AG09319 (cell line): ENCODE measurements at places on chromosomes 12 and 14.

DNA sequence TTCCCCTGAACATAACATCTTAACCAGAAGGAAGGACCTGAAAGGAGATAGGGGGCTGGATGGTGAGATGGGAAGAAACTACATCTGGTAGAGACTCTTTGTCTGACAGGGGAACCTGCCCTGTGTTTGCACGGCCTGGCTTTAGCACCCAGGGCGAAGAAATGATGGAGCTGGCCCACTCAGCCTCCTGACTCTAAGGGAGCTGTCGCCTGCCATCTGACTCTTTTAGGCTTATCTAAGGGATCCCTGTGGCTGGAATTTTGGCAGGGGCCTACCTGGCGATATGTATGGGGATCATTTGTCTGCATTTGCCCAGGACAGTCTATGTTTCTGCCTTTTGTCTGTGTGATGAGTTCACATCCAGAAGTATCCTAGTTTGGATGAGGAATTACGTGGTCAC lies 15.6 kb upstream of the CACNA2D4 start:
- DNase-seq, result no peak

DNA sequence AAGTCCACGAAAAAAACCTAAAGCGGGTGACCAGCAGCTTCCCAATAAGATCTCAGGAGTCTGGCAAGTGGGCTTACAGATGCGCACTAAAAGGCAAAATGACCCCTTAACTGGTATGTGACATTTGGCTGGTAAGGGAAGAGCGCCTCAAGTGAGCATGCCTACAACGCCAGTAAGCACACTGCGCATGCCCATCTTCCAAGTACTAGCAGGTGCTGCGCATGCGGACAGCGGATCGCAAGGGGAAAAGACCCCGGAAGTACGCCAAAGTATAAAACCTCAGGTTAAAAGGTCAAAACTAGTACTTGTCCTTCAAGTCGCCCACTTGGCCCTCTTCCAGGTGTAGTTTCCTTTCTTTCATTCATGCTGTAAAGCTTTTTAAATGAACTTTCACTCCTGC lies 518.5 kb upstream of the MDGA2 start:
- DNase-seq, result no peak

DNA sequence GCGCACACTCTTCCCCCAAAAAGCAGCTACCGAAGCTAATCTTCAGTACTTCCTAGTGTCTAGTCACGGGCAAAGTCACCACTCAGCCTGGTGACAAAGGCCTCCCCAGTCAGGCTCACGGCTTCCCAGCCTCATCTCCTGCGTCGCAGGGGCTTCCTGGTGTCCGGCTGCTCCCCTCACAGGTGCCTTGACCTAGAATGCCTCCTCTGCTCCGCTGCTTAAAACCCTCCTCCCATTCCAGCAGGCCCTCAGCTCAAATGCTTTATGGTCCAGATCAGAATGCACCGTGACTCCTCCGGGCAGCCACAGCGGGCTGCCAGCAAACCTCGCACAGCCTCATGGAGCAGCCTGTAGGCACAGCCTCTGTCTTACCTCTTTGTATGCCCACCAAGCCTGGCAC lies 53.1 kb downstream of the PRIMA1 start:
- DNase-seq, result no peak

- DNase-seq, result no peak
Measured at GRCh38 chr12:115957686-115958290, 319.7 kb downstream of the MED13L start.

DNA sequence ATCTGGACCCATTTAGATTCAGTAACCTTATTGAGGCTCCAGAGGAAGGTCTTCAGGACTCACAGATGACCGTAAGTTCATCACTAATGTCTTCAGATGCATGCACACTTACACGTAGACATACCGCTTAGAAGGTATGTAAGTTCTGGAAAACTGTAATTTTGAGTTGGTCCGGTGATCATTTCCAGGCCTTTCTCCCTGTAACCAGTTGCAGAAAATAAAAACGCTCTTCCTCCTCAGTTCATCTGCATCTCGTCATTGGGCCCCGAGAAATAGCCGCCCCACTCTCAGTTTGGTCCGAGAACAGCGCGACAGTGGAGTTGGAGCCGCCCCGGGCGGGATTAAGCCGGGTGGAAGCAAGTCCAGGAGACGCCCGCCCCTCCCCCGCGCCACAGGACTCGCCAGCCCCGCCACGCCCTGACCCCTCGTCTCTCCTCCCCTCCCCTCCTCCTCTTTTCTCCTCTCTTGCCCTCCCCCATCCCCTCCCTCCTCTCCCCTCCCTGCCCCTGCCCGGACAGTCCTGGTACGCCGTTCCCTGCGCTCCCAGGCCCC lies 83.7 kb downstream of the TNFAIP2 start:
- DNase-seq, result peak; percentile 83

DNA sequence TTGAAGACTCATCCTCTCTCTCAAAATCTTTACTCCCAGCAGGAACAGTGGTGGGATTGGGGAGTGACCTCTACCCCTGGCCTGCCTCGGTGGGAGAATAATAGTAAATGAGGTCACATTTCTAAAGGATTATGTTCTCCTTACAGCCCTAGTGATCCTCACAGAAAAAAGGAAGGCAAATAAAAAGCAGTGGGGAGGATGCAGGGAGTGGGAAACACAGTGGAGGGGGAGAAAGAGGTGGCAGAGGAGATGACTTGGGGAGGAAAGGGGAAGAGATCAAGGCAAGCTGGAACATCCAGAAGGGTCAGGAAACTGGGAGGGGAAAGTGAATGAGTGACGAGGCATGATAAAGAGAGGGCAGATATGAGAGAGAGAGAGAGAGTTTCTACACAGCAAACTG lies 8.3 kb upstream of the SYNDIG1L start:
- DNase-seq, result no peak

- no peak for DNase-seq
Measured at GRCh38 chr14:50667684-50667995, 466 bp downstream of the SAV1 start.

DNA sequence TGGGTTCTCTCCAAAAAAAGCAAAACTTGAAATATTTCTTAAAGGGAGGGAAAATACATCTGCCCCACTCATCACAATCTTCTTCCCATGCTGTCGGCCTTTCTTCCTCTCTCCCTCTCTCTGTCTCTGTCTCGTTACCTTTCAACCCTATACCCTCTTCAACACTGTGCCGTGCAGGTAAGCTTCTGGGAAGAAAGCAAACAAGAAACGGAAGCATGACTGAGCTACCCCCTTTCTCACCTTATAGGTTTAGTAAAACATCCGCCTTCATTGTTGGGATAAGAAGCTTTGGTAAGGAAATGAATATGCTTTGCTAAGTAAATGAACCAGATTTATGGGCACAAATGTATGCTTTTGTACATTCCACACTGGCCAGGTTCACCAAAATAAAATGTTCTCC lies 63.0 kb downstream of the TMEM30B start:
- DNase-seq, result no peak

GRCh38 chr12:3944620-3945019 lies 71.4 kb upstream of the PARP11 start:
- no peak for DNase-seq

DNA sequence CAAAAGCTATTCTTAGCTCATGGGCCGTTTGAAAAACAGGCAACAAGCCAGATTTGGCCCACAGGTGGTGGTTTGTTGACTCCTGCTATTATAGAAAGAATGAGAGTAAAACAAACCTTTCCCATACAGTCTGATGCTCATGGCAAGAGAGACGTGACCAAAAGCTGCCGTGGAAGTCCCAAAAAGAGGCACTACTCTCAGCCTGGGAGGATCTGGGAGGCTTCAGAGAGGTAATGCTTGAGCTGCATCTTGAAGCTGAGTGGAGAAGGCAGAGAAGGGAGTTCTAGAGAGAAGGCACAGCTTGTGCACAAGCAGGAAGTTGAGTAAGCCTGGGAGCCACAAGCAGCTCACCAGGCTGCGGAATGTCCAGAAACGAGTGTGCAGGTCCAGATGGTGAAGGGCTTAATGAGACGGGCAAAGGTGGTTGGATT lies 9.6 kb downstream of the PLXNC1 start:
- no peak for DNase-seq

DNA sequence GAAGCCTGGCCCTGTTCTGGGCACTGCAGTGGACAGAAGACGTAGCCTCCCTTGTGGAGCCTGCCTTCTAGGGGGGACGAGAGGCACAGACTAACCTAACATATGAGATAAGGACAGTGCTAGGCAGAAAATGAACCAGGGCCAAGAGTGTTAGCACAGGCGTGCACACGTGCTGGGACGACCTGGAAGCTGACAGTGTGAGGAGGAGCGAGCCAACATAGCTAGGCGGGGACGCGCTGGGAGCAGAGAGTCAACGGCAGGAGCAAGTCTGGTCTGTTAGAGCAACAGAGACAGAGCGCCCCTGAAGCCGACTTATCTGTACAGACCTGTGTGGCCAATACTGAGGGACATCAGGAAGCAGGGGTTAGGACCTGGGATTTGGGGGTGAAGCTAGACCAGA lies 8.0 kb downstream of the PXMP2 start:
- DNase-seq, result no peak

DNA sequence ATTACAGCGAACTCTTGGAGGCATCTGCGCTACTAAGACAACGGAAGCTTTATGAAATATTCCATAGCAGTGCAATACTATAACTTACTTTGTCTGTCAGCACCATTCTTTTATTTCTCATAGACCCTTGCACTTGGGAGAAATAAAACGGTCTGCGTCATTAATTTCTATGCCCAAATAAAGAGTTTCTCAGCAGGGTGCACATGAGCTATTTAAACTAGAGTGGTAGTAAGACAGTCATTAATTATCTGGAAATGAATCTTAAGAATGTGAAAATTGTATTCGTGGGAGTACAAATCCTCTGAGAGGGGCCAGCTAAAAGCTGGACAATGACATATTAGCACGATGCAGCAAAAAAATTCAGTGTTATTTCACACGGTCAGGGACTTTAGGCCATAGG lies 903.4 kb upstream of the FOXG1 start:
- DNase-seq, result no peak

DNA sequence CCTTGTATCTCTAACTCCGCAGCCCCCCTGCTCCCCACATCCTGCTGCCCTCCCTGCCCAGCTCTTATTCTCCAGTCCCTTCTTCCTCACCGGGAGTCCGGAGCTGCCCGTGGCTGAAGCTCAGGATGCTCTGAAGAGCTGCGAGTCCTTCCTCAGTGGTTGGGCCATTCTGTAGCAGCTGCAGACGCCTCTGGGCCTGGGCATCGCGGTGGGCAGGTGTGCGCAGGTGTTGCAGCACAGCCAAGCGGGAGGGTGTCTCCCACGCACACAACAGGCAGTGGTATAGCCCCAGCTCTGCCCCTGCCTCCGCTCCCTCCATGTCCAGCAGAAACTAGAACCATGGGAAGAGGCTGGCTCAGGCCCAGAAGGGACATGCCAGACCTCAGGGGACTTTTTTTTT lies 20.2 kb downstream of the ZFHX2 start:
- no peak for DNase-seq

DNA sequence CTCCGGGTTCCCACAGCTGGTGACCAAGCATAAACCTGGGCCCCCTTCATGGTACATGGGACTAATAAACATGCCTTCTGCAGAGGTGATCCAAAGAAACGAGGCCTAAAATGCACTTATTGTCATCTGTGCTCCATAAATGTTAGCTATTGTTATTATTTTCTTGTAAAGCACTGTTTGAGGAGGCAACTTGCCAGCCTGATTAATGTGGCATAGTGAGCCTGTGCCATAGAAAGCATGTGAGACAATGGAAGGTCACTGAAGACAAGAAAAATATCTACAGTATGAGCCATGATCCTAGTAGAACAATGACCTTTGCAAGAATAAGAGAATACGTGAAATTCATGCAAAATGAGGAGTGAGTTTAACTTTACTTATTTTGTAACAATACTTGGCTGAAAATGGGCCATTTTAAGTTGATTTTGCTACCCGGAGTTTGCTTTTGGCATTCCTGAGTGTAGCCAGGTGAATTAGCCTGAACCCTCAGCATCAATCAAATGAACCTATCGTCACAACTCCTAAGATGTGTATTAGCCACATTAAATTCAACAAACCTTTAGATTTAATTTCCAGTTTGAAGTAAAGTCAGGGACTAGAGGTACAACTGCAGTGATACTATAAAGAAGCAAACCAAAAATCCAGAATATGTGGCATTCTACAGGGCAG lies 52.2 kb downstream of the CPM start:
- DNase-seq, result no peak

- DNase-seq, result peak; percentile 100
Measured at GRCh38 chr14:73458183-73458976, at the start of gene NUMB. NUMB (minus strand) TSS chr14:73458546; CDS start chr14:73355751, 102,795 bp downstream.

- DNase-seq, result no peak
Measured at GRCh38 chr14:89443042-89443629, 26.1 kb upstream of the FOXN3 start.

GRCh38 chr12:4246116-4246515 lies 27.4 kb upstream of the CCND2 start:
- no peak for DNase-seq

DNA sequence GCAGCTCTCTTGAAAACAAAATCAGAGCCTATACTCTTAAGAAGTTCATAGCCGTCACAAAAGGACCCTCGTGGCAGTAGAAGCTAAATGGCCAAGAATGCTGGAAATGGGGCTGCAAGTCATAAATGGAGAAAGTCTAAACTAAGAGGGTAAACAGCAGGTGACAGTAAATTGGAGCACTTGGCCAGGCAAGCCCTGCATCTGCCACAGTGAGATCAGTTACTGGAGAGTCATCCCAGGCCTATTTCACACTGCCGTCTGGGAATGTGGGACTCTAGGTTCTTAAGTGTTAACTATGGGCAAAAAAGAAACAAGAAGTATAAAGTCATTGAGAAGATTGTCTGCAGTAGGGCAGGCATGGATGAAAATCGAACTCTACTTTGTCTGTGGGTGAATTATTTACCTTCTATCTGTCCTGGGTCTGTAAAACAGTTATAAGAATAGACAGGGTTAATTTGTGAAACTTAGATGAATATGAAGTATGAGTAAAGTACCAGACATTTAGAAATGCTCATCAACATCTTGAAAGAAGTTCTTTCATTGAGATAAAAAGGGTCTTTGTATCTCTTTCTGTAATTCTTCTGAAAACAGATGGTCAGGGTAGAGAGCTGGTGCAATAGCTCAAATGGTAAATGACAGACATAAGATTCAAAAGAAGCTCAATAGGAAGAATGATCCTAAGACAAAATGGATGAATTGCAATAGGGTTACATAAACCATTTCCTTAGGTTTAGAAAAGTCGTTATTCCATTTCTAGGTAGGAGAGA lies 792.5 kb downstream of the DIO2 start:
- DNase-seq, result no peak

GRCh38 chr12:110647631-110648040 lies 33.7 kb downstream of the TCTN1 start:
- no peak for DNase-seq

- DNase-seq, result no peak
Measured at GRCh38 chr14:68733086-68733914, 59.6 kb downstream of the ZFP36L1 start.

GRCh38 chr12:94585626-94586025 lies 64.7 kb downstream of the TMCC3 start:
- DNase-seq, result no peak

- peak; percentile 88 for DNase-seq
Measured at GRCh38 chr12:116498471-116498870, 60.7 kb upstream of the MAP1LC3B2 start.
